Right forelimb (tissue), 1 donor: ENCODE measurements at places on chromosomes 5 and 9.

GRCh38 chr9:17017931-17018491 lies 116.8 kb upstream of the CNTLN start:
- peak; percentile 67 for DNase-seq

GRCh38 chr9:73738741-73739530 lies 587.3 kb downstream of the ANXA1 start:
- no peak for DNase-seq

GRCh38 chr9:2469681-2470221 lies 151.8 kb upstream of the VLDLR start:
- peak; percentile 52 for DNase-seq

GRCh38 chr5:135482381-135482933 lies 30.3 kb upstream of the TIFAB start:
- DNase-seq = peak; percentile 12

GRCh38 chr5:27011274-27011673 lies 27.1 kb downstream of the CDH9 start:
- DNase-seq = no peak

GRCh38 chr5:150593996-150594395 lies 46.5 kb upstream of the SYNPO start:
- no peak for DNase-seq

GRCh38 chr5:368183-369084 lies 46.9 kb downstream of the AHRR start:
- no peak for DNase-seq

GRCh38 chr5:132426525-132427138 lies 57.1 kb downstream of the SLC22A5 start:
- DNase-seq = no peak

GRCh38 chr5:130476325-130476724 lies 572.1 kb downstream of the CHSY3 start:
- no peak for DNase-seq

GRCh38 chr5:172503925-172504700 lies 49.8 kb upstream of the SH3PXD2B start:
- peak; percentile 63 for DNase-seq

DNA sequence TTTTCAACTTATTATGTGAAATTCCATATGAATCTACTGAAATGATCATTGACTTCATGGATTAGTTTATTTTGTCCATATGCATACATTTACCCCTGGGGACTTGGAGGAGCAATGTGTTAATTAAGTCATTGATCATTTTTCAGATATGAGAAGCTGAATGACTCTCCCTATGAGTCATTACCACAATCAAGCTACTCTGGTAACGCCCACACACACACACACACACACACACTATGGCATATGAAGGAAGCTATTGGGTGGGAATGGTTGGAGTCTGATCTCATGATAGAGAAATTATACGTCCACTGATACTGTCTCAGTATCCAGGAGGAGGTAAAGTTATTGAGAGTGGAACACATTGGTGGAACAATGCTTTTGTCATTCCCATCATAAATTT lies 528.9 kb downstream of the AGTPBP1 start:
- DNase-seq = no peak
